Fibroblast of lung (primary cell): ENCODE measurements at places on chromosomes 6 and 20. TPM values are rescaled to one million over a fixed set of nuclear protein-coding genes. Genes with fewer than 3 reads are reported as not detected.

- peak; percentile 64 for DNase-seq
Observed at GRCh38 chr6:32883789-32884188, 29.8 kb downstream of the PSMB9 start.

- no peak for DNase-seq
Observed at GRCh38 chr20:3672547-3673171, 9.2 kb downstream of the ADAM33 start.

DNA sequence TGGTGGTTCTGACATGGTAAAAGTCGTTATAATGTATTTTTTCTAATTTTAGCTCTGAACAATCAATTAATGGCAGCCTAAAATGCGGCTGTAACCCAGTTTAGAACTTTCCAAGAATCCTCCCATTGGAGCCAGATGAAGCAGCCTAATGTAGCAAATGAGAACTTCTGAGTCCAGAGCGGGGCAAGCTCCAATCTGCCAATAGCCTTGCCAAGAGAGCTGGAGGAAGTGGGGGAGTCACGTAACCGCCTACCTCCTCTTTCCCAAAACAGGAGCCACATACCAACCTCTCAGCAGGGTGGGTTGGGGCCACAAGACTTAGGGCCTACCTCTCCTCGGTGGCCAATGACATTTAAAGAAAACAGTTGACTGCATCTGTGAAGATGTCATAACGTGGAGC is 230.6 kb downstream of the SOD2 start:
- no peak for DNase-seq

DNA sequence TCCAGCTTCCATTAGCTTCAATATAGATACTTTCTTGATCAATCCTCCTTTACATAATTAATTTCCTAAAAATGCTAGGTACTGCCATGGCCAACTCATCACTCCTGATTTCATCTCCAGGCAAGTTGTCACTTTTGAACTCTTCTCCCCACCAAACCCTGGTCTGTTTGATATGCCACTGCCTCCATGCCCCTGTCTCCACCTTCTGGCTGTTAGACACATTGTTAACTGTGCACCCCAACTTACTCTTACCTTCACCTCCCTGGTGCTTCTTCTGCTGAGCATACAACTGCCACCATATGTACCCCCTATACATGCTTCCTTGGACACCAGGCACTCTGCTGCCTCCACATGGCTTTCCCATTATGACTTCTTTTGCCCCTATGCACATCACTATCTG is 21.9 kb upstream of the AIG1 start:
- DNase-seq = no peak

DNA sequence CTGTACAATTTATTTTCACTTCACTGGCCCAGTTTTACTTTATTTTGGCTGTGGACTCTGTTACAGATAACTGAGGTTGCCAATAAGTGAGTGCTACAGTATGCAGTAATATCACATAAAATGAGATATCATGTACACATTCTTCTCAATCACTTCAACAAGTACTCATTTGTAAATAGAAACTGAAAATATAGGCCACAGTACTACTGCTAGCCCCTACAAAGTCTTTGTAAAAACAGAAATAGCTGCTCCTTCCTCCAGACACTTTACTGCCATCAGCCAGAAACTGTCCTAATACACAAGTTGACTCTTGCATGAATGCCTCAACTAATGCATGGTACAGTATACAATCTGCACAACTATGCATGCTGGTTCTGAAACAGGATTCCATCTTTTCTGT is 9.2 kb downstream of the DTNBP1 start:
- no peak for DNase-seq

The THBS2 gene
- total RNA-seq = 269 and 473 TPM in 2 replicates

The TRIM40 gene
- not detected in 2 replicates for total RNA-seq

The ESR1 gene
- 0.50 and 1.0 TPM in 2 replicates for total RNA-seq

The ADGB gene
- not detected in 2 replicates for total RNA-seq
